Germinal center (tissue), 1 donor: ENCODE measurements at places on chromosomes 1 and 21.

DNA sequence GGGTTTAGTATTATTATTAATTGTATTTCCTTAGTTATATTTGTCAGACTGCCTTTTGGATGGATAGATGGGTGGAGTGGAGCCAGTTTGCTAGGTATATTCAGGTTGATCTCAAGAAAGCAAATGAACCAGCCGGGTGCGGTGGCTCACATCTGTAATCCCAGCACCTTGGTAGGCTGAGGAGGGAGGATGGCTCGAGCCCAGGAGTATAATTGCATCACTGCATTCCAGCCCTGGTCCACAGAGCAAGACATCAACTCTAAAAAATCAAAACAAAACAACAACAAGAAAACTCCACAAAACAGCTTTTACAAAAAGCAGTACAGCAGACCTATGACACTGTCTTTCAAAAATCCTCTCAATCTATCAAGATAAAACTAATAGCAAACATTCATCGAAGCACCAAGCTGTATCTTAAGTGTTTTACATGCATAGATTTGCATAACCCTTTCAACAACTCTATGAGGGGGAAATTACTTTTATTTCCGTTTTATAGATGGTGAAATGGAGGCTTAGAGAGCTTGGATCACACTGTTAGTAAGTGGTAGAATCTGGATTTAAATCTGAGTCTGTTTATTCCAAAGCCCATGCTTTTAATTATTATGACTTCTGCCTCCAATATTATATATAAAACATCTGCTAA, 25.5 kb downstream of the KMO start:
- DNase-seq, result no peak

- no peak for DNase-seq
Observed at GRCh38 chr1:206834711-206835110, 30.7 kb upstream of the IL20 start.

DNA sequence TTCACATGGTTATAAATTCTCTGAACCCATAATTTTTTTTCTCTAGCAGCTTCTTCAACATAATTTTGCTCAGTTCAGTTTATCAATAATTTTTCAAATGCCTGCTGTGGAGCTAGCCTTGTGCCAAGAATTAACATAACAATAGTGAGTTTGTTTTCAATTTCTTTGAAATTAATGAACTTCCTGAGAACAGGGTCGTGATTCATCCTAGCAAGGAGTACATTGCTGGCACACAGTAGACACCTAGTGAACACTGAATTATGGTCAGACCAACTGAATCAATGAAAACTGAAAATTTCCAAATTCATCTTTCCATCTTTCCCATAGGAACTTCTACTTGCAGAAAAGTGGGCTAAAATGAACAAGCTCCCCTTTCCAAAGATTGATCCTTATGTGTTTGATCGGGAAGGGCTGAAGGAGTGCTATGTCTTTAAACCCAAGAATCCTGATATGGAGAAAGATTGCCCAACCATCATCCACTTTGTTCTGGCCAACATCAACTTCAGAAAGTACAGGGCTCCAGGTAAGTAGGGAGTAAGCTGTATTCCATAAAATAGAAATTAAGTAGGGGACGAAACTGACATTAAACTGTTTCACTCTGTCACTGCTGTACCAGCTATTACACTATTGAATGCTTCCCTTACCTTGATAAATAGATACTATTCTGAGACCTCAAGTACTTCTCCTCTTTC, 148.7 kb downstream of the PLA2G4A start:
- no peak for DNase-seq

DNA sequence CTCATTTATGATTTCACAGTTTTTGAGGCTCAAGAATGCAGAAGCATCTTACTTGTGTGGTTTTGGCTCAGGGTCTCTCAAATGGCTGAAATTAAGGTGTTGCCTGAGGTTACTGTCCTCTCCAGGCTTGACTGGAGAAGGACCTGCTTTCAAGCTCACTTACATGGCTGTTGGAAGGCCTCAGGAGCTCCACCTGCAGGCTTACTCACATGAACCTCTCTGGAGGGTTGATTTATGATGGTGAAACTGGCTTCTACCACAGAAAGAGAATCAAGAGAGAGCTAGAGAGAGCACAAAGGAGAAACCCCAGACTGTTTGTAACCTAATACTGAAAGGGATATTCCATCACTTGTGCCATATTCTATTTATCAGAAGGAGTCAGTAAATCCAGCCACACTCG, 6.2 kb upstream of the KCNK2 start:
- DNase-seq, result no peak

DNA sequence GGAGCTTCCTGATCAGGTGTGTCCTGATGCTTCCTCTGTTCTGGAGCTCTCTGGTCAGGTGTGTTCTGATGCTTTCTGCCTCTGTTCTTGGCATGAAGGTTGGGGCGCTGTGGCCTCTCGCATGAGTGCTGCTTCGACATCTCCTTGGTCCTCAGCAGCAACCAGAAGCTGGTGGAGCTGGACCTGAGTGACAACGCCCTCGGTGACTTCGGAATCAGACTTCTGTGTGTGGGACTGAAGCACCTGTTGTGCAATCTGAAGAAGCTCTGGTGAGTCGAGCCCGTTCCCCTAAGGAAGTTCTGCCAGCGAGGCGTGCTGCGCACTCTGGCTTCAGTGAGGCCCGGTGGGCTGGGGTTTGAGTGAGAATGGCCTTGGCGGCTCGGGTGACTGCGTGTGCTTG, 18.0 kb downstream of the NLRP3 start:
- DNase-seq, result no peak

- no peak for DNase-seq
Observed at GRCh38 chr1:177817937-177818875, 151.7 kb downstream of the SEC16B start.

DNA sequence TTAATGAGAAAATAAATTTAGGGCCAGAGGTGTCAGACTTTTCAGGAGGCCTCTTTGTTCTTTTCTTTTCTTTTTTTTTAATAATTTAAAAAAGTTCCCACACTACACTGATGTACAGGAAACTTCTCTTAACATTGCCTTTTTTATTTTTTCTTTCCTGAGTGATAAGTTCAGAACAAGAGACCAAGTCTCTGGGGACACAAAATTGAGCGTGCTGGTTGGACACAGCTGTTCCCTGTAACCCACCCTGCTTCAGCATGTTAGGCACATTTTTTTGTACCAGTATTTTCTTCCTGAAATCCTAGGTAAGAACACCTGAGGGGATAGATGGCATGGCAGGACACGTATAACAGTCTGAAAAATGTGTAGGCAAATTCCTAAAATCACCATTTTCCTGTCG, 50.1 kb downstream of the PBX1 start:
- no peak for DNase-seq

GRCh38 chr1:206502403-206502802, 4.9 kb upstream of the RASSF5 start:
- no peak for DNase-seq

GRCh38 chr1:27364696-27365371, 1.9 kb downstream of the MAP3K6 start:
- no peak for DNase-seq
